ENCODE measurements at places on chromosomes 5 and 9. TPM values are rescaled to one million over a fixed set of nuclear protein-coding genes. Genes with fewer than 3 reads are reported as not detected.

GRCh38 chr5:72692231-72692637 is 124.2 kb upstream of the TNPO1 start:
- DNase-seq = no peak
- H3K4me1 ChIP-seq = no peaks in the 10 kb centered on the region
- H3K4me3 ChIP-seq = no peak overlapping the region
- H3K36me3 ChIP-seq = no peaks in the 10 kb centered on the region

- no peak for DNase-seq
- H3K4me3 ChIP-seq = no peak overlapping the region
- H3K27ac ChIP-seq = no peak overlapping the region
- H3K4me1 ChIP-seq = no peaks in the 10 kb centered on the region
Observed at GRCh38 chr5:37189355-37189754, 59.8 kb downstream of the CPLANE1 start.

GRCh38 chr5:56585461-56585860 is 229.9 kb upstream of the MAP3K1 start:
- H3K36me3 ChIP-seq = no peaks in the 10 kb centered on the region
- no peaks in the 10 kb centered on the region for H3K27me3 ChIP-seq
- H3K4me3 ChIP-seq = no peak overlapping the region
- no peak overlapping the region for H3K27ac ChIP-seq
- DNase-seq = no peak
- H3K4me1 ChIP-seq = peaks cover 7% of the 10 kb centered on the region

GRCh38 chr9:122005597-122005996 is 87.5 kb downstream of the TTLL11 start:
- H3K4me3 ChIP-seq = no peak overlapping the region
- H3K4me1 ChIP-seq = peaks cover 10% of the 10 kb centered on the region

The ZDHHC11 gene
- total RNA-seq = 3.1 TPM

- H3K36me3 ChIP-seq = no peaks in the 10 kb centered on the region
- DNase-seq = no peak
- no peak overlapping the region for H3K4me3 ChIP-seq
- no peaks in the 10 kb centered on the region for H3K27me3 ChIP-seq
- no peaks in the 10 kb centered on the region for H3K4me1 ChIP-seq
- H3K27ac ChIP-seq = no peak overlapping the region
Observed at GRCh38 chr5:34552686-34553085, 103.4 kb upstream of the RAI14 start.

The CNTLN gene
- 5.8 TPM for total RNA-seq

DNA sequence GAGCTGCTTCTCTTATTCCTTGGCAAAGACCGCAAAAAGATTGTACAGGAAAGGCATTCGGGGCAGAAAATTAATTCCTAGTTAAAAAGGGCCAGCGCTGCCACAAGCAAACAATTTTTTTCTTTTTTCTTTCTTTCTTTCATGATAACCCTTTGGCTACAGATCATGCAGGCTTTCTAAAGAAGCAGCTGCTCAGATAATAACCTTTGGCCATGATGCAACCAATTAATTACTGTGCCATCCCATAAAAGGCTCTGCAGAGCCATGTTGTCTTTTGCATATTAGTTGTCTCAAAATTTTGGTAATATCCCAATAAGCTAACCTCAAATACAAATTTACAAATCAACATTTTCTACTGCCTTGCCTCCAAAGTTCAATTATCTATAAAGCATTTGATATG is 758.4 kb upstream of the SEMA6A start:
- H3K27ac ChIP-seq = no peak overlapping the region
- no peaks in the 10 kb centered on the region for H3K4me1 ChIP-seq

- no peak overlapping the region for H3K27ac ChIP-seq
- no peaks in the 10 kb centered on the region for H3K36me3 ChIP-seq
- H3K4me3 ChIP-seq = no peak overlapping the region
- H3K4me1 ChIP-seq = no peaks in the 10 kb centered on the region
Observed at GRCh38 chr9:72041775-72042194, 18.6 kb downstream of the C9orf57 start.

The FOXD4 gene
- total RNA-seq = 0.83 TPM

GRCh38 chr9:125989524-125990180 is 242.5 kb downstream of the PBX3 start:
- no peak overlapping the region for H3K27ac ChIP-seq
- no peaks in the 10 kb centered on the region for H3K36me3 ChIP-seq
- DNase-seq = peak; percentile 3
- no peaks in the 10 kb centered on the region for H3K27me3 ChIP-seq

DNA sequence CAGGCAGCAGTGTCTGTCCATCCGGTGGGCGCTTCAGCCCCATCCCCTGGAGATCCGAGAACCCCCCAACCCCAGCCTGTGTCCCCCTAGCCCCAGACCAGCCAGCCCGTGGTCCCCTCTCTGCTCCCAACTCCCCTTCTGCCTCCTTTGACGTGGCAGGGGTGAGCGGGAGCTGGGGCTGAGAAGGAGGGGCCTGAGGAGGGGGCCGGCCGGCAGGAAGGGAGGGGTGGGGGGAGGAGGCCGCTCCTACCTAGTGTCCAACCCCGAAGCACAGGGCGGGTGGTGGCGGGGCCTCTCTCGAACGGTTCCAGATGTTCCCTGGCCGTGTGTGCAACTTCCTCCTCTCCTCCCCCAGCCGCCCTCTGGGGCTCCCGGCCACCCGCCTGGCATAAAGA is 31.0 kb downstream of the GOLGA2 start:
- peak overlapping the region; percentile 23 for H3K4me3 ChIP-seq
- peaks cover 12% of the 10 kb centered on the region for H3K4me1 ChIP-seq
- H3K27me3 ChIP-seq = no peaks in the 10 kb centered on the region
- DNase-seq = no peak
- no peak overlapping the region for H3K27ac ChIP-seq
- no peaks in the 10 kb centered on the region for H3K36me3 ChIP-seq

GRCh38 chr9:136691316-136692184 is 4.3 kb upstream of the AGPAT2 start:
- H3K36me3 ChIP-seq = no peaks in the 10 kb centered on the region
- no peaks in the 10 kb centered on the region for H3K27me3 ChIP-seq
- DNase-seq = no peak
- no peak overlapping the region for H3K4me3 ChIP-seq
- no peaks in the 10 kb centered on the region for H3K4me1 ChIP-seq

GRCh38 chr5:120803282-120803681 is 339.2 kb downstream of the PRR16 start:
- no peak for DNase-seq
- no peak overlapping the region for H3K4me3 ChIP-seq
- no peaks in the 10 kb centered on the region for H3K4me1 ChIP-seq
- H3K27ac ChIP-seq = no peak overlapping the region

DNA sequence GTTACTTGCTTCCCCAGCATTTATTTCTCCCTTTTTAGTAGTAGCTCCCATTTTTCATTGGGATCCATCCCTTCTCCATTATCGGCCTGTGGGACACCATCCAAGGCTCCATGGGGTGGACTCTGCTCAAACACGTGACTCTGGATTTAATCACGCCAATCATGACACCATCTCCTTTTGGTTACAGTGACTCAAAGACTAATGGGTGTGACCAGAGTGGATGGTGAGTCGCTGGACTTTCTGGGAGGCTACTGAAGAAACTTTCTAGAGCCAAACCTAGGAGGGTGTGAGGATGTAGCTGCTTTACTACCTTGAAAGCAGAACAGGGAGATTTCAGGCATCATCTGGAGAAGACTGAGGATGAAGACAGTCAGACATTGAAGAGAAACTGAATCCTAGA is 93.1 kb downstream of the PJA2 start:
- H3K27ac ChIP-seq = no peak overlapping the region
- no peaks in the 10 kb centered on the region for H3K36me3 ChIP-seq
- H3K4me3 ChIP-seq = no peak overlapping the region
- no peak for DNase-seq

The ADAMTS13 gene
- total RNA-seq = 2.3 TPM

The AOPEP gene
- total RNA-seq = 64.1 TPM

GRCh38 chr5:143826951-143827444 is 15.0 kb downstream of the HMHB1 start:
- H3K27me3 ChIP-seq = no peaks in the 10 kb centered on the region
- no peak overlapping the region for H3K4me3 ChIP-seq
- no peaks in the 10 kb centered on the region for H3K4me1 ChIP-seq
- H3K27ac ChIP-seq = no peak overlapping the region

DNA sequence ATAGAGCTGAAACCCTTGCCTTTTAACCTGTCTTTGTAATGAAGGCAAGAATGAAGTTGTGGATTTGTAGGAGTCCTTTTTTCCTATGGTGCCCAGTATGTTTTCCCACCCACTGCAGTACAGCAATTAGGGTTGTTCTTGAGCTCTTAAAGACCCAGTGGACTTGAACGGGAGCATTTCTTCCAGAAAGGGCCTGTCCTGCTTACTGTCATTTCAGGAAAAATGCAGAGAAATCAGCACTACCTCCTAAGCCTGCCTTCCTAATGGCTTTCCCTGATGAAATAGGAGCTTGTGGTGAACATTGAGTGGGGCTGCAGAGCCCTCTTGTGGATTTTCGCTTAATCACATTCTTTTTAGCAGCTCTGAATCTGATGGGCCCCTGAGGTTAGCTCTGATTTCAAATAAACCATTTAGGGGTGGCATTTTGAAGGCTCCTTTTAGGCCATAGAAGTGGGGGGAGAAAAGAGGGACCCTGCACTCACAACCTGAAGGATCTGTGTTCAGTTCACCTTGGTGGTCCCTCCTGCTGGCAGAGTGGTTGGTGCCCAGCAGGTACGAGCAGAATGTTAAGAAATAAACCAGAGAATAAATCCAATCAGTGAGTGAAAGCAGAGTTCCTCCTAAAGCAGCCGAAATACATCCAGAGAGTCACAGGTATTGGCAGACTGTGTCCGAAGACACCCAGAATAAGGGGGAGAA is 188.0 kb upstream of the KLF9 start:
- H3K4me1 ChIP-seq = peaks cover 8% of the 10 kb centered on the region
- no peaks in the 10 kb centered on the region for H3K36me3 ChIP-seq
- H3K27me3 ChIP-seq = no peaks in the 10 kb centered on the region
- peak; percentile 49 for DNase-seq
- no peak overlapping the region for H3K4me3 ChIP-seq

GRCh38 chr9:88689509-88690298 is 154.7 kb downstream of the NXNL2 start:
- no peak overlapping the region for H3K4me3 ChIP-seq
- peaks cover 13% of the 10 kb centered on the region for H3K4me1 ChIP-seq
- H3K27me3 ChIP-seq = no peaks in the 10 kb centered on the region
- no peak overlapping the region for H3K27ac ChIP-seq
- DNase-seq = no peak

DNA sequence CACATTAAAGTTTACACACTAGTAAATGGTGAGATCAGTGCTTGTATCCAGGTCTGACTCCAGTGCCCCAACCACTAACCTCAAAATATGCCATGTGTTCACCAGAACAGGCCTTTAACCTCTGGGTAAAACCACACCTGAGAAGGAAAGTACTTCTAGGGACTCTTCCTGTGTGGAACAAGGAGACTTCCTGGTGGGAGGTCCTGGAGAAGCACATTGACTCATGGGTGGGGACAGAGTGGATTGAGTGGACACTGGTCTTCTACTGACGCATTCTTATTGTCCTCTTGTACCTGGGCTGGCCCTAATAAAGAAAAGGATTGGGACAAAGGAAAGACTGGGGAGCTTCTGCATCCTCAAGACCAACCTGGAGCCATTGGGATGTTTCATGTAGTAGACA is 43.4 kb downstream of the ANGPTL2 start:
- H3K4me1 ChIP-seq = no peaks in the 10 kb centered on the region
- no peak overlapping the region for H3K4me3 ChIP-seq

The BTNL3 gene
- total RNA-seq = not detected

GRCh38 chr5:114977979-114978573 is 191.6 kb downstream of the TRIM36 start:
- H3K36me3 ChIP-seq = no peaks in the 10 kb centered on the region
- H3K27me3 ChIP-seq = no peaks in the 10 kb centered on the region
- H3K4me3 ChIP-seq = no peak overlapping the region

- H3K27ac ChIP-seq = no peak overlapping the region
- no peaks in the 10 kb centered on the region for H3K4me1 ChIP-seq
- peaks cover 65% of the 10 kb centered on the region for H3K36me3 ChIP-seq
- H3K4me3 ChIP-seq = no peak overlapping the region
- DNase-seq = no peak
Observed at GRCh38 chr5:138192826-138193225, 13.9 kb downstream of the KIF20A start.

DNA sequence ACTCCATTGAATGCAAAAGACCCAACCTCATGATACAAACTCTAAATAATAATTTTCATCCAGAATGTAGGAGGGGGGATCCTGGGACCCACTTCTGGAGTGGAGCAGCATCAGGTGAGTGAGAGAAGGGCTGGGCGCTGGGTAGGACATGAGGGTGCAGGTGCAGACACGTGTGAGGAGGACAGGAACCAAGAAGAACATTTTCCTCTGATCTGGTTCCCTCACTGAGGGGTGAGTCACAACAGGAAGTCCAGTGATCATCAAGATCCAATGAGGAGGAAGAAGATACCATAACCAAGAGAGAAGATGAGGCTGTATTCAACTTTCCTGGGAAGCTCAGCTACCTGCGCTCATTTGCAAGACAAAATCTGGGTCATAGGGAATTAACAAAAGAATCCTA is 57.4 kb downstream of the SFXN1 start:
- H3K27ac ChIP-seq = no peak overlapping the region
- no peak overlapping the region for H3K4me3 ChIP-seq
- no peaks in the 10 kb centered on the region for H3K4me1 ChIP-seq
- DNase-seq = no peak
- H3K36me3 ChIP-seq = no peaks in the 10 kb centered on the region

The ARHGEF39 gene
- total RNA-seq = 0.96 TPM

DNA sequence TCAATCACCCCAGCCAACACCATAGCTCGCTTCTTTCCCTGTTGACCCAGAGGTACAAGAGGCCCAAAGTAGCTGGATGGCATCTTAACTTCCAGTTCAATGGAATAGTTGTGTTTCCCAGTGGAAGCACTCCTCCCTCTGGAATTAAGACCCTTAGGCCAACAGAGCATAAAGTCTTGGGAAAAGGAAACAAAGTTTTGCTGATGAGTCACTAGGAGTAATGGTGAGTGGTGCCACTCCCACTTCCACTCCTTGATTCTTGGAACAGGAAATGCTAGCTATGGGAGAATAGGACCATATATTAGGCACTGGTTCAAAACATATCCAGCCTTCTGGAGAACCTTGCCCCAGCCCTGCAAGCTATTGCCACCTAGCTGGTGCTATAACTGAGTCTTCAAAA is 44.7 kb upstream of the LMX1B start:
- no peaks in the 10 kb centered on the region for H3K27me3 ChIP-seq
- H3K4me3 ChIP-seq = no peak overlapping the region
- no peaks in the 10 kb centered on the region for H3K4me1 ChIP-seq
- no peak overlapping the region for H3K27ac ChIP-seq

DNA sequence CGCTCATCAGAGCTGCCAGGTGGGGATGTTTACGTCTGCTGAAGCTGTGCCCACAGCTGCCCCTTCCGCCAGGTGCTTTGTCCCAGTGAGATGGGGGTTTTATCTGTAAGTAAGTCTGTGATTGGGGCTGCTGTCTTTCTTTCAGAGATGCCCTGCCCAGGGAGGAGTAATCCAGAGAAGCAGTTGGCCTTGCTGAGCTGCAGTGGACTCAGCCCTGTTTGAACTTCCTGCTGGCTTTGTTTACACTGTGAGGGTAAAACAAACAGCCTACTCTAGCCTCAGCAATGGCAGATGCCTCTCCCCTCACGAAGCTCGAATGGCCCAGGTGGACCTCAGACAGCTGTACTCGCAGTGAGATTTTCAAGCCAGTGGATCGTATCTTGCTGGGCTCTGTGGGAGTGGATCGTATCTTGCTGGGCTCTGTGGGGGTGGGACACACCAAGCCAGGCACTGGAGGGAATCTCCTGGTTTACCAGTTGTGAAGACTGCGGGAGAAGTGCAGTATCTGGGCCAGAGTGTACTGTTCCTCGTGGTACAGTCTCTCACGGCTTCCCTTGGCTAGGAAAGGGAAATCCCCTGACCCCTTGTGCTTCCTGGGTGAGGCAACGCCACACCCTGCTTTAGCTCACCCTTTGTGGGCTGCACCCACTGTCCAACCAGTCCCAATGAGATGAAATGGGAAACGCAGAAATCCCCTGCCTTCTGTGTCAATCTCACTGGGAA is 530.1 kb upstream of the DMAC1 start:
- no peaks in the 10 kb centered on the region for H3K36me3 ChIP-seq
- no peak overlapping the region for H3K27ac ChIP-seq
- no peak overlapping the region for H3K4me3 ChIP-seq
- no peak for DNase-seq
